NCI-H2081 (cell line): ENCODE measurements at places on chromosomes 16 and 17.

- no peak for DNase-seq
Observed at GRCh38 chr17:42841975-42842685, 2.2 kb upstream of the AOC2 start.

- no peak for DNase-seq
Observed at GRCh38 chr17:46144246-46144645, 49.0 kb downstream of the KANSL1 start.

- DNase-seq: no peak
Observed at GRCh38 chr17:27285516-27285915, 8.4 kb upstream of the WSB1 start.

DNA sequence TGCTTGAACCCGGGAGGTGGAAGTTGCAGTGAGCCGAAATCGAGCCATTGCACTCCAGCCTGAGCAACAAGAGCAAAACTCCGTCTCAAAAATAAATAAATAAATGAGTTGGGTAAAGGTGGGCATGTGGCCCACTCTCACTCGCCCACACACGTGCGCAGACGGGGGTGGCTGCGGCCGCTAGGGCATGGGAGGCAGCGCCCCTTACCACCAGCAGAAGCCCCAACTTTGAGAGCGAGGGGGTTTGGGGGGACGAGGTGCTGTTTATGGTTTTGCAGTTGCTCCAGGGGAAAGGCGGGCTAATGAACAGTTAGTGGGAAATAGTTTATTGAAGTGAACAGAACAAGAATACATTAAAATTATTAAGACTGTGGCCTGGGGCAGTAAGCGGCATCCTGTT is 14.9 kb upstream of the RBFOX3 start:
- DNase-seq: no peak

DNA sequence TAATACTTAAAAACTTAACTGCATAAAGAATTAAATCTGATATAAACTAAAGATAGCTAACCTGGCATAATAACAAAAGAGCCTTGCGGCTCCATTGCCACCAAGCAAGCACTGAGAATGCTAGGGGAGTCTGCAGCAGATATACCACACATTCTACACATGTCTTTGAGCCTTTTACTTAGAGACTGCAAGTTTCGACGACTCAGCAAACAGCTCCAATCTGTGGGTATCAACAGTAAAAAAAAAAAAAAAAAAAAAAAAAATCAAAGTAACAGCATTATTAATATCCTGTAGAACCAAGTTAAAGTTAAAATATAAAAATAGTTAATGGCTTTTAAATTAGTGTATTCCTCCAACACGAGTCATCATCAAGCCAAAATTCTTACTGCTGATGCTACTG is 27.8 kb upstream of the INTS2 start:
- DNase-seq: no peak

DNA sequence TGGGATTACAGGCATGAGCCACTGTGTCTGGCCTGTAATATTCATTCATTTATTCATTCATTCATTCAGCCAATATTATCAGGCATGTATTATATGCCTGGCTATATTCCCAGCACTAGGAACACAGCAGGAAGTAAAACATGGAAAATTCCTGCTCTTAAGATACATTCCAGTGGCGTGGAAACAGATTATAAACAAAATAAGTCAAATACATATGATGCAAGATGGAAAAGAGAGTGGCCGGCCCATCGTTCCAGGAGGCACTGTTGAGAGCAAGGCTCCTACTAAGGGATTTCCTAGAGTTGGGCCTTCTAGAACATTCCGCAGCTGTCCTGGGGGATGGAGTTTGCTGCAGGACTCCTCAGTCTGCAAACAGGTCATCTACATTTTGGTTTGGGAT is 17.7 kb downstream of the ADCY9 start:
- DNase-seq: no peak

GRCh38 chr17:53707566-53707965 is 115.2 kb upstream of the KIF2B start:
- DNase-seq: no peak

GRCh38 chr17:8639709-8640108 is 9.2 kb upstream of the MYH10 start:
- DNase-seq: no peak

DNA sequence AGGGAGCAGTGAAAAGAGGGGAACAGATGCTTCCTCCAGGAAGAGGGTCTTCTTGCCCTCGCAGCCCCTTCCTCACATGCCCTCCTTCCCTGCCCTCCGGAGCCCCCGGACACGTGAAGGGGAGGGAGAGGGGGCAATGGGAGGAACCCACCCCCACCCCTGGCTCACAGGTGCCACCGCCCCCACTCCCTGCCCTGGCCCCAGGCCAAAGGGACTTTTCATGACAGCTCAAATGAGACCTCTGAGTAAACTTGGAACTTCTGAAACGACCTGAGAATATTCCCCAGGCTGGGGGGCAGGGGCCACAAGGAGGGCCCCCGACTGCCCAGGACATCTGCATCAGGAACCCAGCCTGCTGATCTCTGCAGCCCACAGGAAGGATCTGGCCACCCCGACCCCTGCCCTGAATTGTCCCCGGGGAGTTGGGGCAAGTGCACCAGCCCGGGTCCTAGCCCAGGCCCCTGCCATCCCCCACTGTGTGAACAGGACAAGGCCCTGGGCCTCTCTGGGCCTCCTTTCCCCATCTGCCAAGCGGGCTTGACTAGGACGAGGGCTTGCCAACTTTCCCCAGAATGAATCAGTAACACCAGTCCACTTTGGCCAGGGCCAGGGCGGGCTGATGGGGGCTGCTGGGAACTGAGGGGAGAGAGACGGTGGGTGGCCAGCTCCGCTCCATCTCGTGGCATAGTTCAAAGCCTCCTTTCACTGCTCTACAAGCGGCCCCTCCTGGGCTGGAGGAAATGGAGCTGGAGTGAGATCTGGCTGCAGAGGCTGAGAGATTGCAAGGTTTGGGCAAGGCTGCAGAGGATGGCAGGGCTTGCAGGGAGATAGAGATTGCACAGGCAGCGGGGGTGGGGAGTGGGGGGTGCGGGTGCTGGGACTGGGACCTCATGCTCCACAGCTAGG is 3.8 kb downstream of the IL21R start:
- no peak for DNase-seq

GRCh38 chr17:497241-498034 is 144.8 kb upstream of the RPH3AL start:
- DNase-seq: no peak

DNA sequence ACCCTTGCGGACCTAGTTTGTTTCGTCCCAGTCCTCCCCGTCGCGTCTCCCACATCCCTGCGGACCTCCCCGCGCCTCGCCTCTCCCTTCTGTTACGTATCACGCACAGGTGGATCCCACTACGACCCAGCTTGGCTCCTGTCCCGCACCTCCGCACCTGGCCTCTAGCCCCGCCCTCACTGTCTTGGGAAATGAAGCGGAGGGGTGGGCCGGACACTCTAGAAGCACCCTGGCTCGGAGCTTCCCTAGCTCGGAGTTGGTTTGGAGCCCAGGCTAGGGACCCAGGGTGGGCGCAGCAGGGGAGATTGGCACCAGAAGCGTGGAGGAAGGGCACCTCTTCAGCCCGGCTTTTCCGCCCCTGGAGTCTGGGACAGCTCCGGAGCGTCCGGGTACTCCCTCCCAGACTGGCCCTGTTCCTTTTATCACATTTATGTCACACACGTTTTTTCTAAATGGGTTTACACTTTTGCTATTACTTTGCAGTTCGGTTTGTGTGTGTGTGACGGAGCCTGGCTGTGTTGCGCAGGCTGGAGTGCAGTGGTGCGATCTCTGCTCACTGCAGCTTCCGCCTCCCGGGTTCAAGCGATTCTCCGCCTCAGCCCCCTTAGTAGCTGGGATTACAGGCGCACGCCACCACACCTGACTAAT is 1.4 kb upstream of the CEMP1 start:
- DNase-seq: peak; percentile 77

- no peak for DNase-seq
Observed at GRCh38 chr17:22669721-22670120, 977.4 kb downstream of the KCNJ18 start.

- peak; percentile 13 for DNase-seq
Observed at GRCh38 chr17:18141210-18141803, 32.8 kb downstream of the MYO15A start.

DNA sequence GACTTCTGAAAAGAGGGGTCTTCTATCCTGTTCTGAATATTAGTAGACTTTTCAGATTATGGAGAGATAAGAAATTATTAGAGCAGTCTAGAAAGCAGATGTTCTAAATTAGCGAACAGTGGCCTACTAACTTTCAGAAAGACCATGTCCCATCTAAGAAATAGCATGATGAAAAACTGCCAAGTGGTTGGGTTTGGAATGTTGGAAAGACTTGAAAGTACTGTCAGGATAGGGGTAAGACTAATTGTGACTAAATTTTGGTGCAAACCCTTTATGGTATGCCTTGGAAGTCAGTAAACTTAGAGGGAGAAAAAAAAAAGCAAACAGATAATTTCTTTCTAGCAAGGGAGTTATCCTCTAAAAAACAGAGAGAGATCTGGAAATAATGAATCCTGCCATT is 41.1 kb downstream of the TANGO6 start:
- DNase-seq: no peak

DNA sequence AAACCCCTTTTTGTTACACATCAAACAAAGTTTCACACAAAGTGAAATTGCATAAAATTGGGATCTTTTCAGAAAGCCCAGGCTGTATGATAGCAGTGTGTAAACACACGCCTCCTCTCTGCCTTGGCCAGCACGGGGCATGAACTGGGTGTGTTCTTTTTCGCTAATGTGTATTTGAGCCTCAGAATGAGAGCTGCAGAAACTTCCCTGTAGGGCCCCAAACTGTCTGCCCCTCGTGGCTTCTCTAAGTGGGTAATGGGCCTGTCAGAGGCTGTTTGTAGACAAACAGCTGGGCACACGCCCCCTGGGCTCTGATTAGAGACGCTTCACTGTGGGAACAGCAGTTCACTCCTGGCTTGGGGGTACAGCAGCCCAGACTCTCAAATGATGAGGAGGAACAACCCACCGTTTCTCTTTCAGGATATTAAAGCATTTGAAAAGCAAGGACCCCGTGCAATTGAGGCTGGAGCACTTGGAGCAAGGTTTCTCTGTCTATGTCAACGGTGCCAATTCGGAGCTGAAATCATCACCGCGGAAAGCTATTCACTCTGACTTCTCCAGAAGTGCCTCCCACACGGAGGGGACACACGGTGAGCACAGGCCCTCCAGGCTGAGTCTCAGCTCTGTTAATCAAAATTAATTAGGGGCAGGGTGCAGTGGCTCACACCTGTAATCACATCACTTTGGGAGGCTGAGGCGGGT is 78.4 kb downstream of the KATNIP start:
- peak; percentile 57 for DNase-seq

GRCh38 chr17:31416503-31416923 is 25.0 kb downstream of the RAB11FIP4 start:
- no peak for DNase-seq

DNA sequence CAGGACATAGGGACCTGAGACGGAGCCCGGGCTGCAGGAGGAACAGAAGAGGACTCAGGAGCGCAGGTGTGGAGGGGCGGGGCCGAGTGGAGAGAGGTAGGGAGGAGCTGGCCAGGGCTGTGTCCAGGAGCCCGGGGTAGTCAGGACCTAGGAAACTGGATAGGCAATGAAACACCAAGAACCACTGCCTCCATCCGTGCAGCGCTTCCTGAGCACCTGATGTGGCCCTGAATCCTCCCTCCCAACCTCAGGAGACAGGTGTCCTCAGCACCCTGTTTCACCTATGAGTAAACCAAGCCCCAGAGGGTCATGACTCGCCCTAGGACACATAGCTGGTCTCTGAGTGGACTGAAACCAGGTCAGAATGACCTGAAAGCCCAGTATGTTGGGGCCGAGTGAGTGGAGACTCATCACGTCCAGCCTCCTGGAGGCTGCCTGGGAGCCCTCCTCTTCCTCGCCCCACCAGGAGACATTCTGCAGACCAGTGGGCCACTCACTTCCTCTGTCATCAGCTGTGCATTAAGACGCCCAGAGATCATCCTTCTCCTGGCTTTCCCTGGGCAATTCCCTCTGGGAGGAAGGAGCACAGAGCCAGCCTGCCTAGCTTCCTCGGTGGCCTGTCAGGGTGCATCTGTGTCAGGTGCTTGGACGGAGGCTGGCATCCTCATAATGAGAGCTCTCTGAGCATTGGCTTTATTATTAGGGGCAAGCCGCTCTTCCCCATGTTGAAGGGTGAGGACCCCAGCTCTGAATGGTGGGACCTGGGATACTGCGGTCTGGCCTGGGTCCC is 72.8 kb downstream of the SCNN1B start:
- DNase-seq: no peak

GRCh38 chr16:54817432-54817831 is 113.2 kb upstream of the IRX5 start:
- no peak for DNase-seq

GRCh38 chr17:58710948-58711552 is 18.6 kb downstream of the RAD51C start:
- DNase-seq: peak; percentile 68

DNA sequence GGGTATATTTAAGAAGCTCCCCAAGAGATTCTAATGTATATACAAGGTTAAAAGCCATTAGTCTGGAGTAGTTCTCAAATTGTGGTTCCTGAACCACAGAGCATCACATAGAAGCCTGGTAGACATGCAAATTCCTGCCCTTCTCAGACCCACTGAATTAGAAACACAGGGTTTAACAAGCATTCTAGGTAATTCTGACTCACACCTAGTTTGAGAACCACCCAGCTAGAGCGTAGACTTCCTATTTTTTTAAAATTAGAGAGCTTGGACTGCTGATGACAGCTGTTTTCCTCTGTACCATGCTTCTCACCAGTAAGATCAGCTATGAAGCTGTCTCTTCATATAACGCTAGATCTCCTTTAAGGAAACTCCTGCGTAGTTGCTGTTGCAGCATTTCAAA is 50.6 kb downstream of the HS3ST3B1 start:
- no peak for DNase-seq

- DNase-seq: no peak
Observed at GRCh38 chr16:4696905-4697847, 3.8 kb downstream of the NUDT16L1 start.

- DNase-seq: no peak
Observed at GRCh38 chr16:9484881-9485280, 393.4 kb downstream of the HAPSTR1 start.

DNA sequence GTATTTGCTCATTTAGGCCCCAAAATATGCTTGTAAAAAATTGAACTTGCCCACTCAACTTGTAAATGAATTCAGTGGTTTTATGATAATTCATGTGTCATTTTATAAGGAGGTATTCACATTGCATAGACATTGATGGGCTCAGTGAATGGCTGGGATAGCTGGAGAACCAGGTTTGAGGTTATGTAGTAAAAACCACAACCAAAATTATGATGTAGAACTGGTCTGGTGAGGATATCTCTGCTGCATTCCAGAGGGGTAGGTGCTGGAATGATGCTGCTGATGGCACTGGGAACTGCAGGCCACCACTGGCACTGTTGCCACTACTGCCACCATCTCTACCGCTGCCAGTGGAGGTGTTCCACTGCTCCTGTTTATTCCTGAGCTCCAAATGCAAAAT is 21.5 kb upstream of the RABEP1 start:
- no peak for DNase-seq

GRCh38 chr16:3121851-3122467 is 9.6 kb downstream of the ZNF205 start:
- DNase-seq: no peak

- DNase-seq: no peak
Observed at GRCh38 chr17:65163990-65164495, 26.9 kb downstream of the RGS9 start.
